ENCODE measurements at places on chromosomes 1 and 21.
A peak's percentile ranks its signal among the peaks of the same experiment; 100 is the strongest.

DNA sequence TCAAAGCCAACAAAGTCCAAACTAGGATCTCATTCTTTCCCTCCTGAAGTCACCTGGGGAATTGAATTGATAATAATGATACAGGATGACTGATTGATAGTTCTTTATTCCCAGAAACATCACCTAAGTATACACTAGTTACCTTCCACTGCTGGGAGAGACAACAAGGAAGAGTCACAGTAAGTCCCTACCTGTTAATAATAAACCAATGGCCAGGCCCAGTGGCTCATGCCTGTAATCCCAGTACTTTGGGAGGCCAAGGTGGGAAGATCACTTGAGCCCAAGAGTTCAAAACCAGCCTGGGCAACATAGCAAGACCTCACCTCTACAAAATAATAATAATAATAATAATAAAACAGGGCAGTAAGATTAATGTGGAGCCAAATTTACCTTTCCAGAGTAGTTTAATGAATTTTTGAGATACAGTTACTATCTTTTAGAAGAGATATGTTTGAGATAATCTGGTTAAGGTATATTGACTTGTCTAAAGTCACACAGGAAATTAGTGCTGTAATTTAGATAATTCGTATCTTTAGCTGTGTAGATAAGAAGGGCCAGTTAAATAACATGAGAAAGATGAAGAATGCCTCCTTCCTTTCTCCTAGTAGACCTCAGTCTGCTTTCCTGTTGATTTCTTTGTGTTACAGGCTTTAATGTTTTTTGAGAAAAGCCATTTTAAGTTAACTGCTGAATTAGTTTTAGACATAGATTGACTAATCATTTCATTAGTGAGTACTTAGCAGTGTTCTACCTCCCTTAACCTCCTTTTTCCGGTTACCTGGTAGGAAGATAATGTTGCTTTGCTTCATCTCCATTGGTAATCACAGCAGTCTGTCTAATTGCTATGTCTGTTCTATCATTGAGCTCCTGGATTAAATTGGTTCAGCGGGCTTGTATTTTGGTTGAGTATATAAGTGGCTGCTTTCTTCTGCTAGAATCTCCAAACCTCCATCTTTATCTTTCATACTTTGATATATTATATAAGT, 22.0 kb downstream of the SMAP2 start:
- no peak for DNase-seq

GRCh38 chr1:93001893-93002292, 40.6 kb upstream of the DIPK1A start:
- no peak for DNase-seq

DNA sequence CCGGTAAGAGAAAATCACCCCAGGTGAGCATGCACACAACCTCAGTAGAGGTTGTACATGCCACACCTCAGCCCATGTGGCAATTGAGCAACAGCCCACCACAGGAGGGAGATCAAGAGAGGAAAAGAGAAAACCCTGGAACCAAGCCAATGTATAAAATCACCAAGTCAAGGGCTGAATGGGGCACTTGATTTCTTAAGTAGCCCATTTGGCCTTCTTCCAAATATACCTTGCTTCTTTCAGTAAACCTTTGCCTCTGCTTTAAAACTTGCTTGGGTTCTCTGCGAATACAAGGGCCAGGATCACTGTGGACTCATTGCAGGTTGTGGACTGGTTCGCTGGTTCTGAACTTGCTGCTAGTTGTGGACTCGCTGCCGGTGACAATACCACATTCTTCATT, 1814.0 kb downstream of the PLA2G4A start:
- DNase-seq, result no peak

GRCh38 chr1:10308001-10308400, 90.9 kb upstream of the PGD start:
- DNase-seq, result peak; percentile 8

- peak; percentile 13 for DNase-seq
Measured at GRCh38 chr1:17405898-17406759, 33.3 kb downstream of the RCC2 start.

GRCh38 chr1:7145947-7146346, 360.7 kb downstream of the CAMTA1 start:
- DNase-seq, result no peak

DNA sequence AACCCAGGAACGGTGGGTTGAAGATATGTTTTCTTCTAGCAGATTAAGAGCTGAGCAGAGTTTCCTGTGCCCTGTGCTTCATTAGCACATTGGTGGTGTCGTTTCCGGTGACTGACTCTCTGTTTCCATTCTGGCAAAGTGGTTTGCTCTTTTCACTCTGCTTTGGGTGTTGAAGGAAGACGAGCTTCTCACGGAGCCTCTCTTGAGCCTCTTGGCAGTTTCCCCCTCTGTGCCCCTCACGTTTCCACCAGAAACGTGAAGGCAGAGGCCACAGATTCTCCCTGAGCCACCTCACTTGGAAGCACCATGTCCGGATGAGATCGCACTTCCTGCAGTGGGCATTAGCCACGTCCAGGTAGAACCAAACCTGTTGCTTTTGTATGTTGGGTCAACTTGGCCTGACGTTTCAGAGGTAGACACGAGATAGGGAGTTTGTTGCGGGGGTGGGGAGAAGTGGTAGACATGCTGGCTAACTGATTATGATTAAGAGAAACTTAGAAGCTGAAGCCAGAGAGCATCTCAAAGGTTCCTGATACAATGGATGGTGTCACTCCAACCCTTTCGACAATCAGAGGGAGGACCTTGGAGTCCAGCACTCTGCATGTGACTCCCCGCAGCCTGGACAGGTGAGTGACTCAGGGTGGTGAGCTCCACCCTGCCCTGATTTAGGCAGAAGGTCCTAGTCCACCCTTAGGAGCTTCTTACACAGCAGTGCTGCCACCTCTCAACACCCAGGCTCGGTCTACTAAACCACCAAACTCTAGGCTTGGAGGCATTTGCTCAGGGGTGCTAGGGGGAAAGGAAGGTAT, at the start of gene LAX1:
Gene LAX1 (plus strand): TSS at position 155 of the 809 bp plus-strand sequence. CDS start 383 bp downstream, at position 538.
- peak; percentile 70 for DNase-seq

- DNase-seq, result no peak
Measured at GRCh38 chr1:187294421-187295201, 465.9 kb downstream of the PLA2G4A start.

- DNase-seq, result no peak
Measured at GRCh38 chr1:80441664-80442063, 1359.1 kb upstream of the ADGRL2 start.

DNA sequence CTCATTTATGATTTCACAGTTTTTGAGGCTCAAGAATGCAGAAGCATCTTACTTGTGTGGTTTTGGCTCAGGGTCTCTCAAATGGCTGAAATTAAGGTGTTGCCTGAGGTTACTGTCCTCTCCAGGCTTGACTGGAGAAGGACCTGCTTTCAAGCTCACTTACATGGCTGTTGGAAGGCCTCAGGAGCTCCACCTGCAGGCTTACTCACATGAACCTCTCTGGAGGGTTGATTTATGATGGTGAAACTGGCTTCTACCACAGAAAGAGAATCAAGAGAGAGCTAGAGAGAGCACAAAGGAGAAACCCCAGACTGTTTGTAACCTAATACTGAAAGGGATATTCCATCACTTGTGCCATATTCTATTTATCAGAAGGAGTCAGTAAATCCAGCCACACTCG, 6.2 kb upstream of the KCNK2 start:
- no peak for DNase-seq

DNA sequence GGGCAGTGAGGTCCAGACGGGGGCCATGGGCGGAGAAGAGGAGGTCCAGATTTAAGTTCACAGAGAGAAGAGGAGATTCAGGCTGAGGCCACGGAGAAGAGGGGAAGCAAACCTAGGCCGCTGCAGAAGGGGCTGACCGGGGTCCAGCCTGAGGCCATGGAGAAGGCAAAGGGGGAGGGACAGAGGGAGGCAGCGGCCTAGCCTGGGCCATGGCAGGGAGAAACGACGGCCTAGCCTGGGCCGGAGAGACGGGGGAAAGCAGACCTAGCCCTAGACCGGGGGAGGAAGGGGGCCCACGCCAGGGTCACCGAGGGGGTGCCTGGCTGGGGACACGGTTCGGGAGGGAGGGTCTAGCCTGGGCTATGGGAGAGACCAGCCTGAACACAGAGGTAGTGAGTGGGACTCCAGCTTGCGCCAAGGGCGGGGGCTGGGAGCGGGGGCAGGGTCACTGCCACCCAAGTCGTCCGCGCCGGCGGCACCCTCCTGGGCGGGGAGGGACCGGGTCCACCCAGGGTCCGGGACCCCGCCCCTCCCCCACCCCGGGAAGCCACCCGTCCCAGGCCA, 459 bp downstream of the CAPZB start:
- DNase-seq, result no peak

GRCh38 chr1:191969290-191969689, 189.0 kb upstream of the RGS18 start:
- no peak for DNase-seq

- DNase-seq, result no peak
Measured at GRCh38 chr1:158324395-158324794, 6.9 kb downstream of the CD1B start.

DNA sequence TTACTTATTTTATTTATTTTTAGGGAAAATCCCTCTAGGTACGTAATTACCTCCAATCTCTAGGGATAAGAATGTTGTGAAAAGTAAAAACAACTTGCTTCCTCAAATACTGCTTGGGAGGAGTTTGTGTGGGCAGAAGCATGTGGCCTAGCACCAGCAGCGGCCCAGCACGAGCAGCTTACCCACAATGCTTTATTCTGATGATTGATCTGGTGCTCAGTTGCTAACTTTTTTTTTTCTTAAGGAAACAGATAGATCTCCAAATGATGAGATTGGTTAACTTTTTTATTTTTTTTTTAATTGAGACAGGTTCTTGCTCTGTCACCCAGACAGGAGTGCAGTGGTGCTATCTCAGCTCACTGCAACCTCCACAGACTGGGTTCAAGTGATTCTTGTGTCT, 4.2 kb downstream of the CLIC6 start:
- DNase-seq, result no peak

DNA sequence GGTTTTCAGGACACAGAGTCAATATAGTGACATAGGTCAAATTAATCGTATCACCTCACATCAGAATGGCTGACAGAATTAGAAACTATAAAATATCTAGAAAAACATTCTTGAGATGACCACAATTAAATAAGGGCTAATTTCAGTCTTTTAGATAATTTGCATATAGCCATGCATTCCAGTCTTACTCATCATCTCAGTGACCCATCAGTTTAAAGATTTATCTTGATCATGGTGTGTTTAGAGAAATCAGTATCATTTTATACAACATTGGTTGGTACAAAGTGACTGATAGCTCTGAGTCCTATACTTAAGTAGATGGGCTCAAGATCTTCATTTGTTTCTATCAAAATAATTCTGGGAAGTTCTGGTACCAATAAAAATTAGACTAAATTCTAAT, 262.3 kb upstream of the SNX7 start:
- DNase-seq, result no peak

- peak; percentile 44 for DNase-seq
Measured at GRCh38 chr1:22131875-22132486, 10.9 kb downstream of the WNT4 start.

- DNase-seq, result no peak
Measured at GRCh38 chr1:29554208-29554778, 318.0 kb downstream of the PTPRU start.

- no peak for DNase-seq
Measured at GRCh38 chr1:108718927-108719655, 6.4 kb downstream of the FNDC7 start.

GRCh38 chr1:218424502-218424901, 79.4 kb downstream of the TGFB2 start:
- no peak for DNase-seq

GRCh38 chr1:34029954-34030353, 135.1 kb downstream of the CSMD2 start:
- DNase-seq, result no peak

- DNase-seq, result no peak
Measured at GRCh38 chr1:48869116-48869893, 92.6 kb upstream of the BEND5 start.
